ENCODE measurements at places on chromosomes 11 and 22. TPM values are rescaled to one million over a fixed set of nuclear protein-coding genes. Genes with fewer than 3 reads are reported as not detected.

Gene ANO5
- total RNA-seq, result 9.9 TPM

Gene EHF
- 0.12 TPM for total RNA-seq

Gene SHISA8
- total RNA-seq, result not detected

Gene RGL4
- not detected for total RNA-seq

Gene ALG9
- total RNA-seq, result 36.9 TPM

Gene KBTBD3
- 6.9 TPM for total RNA-seq

Data from neural progenitor cell (in vitro differentiated cells).